ENCODE measurements at places on chromosomes 7 and 10.

DNA sequence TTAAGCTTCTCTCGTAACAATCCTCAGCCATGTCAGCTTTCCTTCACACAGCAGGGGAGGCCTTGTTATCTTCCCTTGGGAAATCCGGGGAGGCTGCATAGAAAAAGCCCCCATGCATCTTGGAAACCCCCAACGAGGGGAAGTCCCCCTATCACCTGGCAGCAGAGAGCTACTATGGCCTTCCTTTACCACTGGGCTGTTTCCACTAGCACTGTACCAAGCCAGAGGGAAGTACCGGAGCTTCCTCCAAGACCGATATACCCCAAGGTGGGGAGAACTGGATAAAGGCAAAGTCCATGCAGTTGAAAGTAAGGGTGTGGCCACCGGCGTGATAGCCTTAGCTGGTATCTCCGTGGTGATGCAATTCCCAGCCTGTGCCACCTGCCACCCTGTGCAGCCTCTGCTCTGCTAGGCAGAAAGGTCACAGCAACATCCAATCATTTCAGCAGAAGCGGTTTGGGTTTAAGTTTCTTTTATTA lies 4.4 kb upstream of the CLIP2 start:
- DNase-seq = no peak

GRCh38 chr10:63637901-63638327 lies 116.7 kb downstream of the REEP3 start:
- DNase-seq = no peak

DNA sequence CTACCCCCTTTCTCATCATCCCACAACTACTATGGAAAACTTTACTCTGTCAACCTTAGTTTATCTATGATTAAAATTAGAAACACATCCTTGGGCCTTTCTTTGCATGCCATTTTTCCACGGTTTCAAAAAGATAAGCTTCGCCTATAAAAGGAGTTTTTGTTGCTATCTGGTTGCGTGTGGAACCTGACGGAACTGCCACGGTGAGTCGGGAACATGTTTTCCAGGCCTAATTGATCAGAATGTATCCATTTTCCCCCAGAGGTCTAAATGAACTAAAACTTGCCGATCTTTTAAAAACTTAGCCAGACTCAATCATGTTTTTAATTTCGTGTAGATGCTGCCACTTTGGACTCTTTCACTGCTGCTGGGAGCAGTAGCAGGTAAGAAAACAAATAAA lies at the start of gene PNLIP:
Gene PNLIP (plus strand): TSS at position 176 of the 400 bp plus-strand sequence. CDS start 162 bp downstream, at position 338.
- no peak for DNase-seq

- no peak for DNase-seq
Observed at GRCh38 chr7:20152511-20152910, 64.7 kb downstream of the MACC1 start.

DNA sequence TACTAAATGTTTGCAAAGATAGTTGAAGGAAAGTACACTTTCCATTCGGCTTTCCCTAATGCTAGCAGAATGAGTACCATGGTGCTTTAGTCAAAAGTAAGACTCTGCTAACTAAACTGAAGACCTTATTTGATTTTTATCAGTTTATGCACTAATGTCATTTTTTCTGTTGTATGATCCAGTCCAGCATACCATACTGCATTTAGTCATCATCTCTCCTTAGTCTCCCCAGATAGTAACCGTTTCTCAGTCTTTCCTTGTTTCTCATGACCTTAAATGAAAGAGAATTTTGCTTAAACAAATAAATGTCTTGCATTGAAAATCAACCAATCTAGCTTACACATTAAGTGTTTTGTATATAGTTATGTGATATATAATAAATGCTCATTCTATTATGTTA lies 529.5 kb upstream of the SEMA3D start:
- DNase-seq = no peak

GRCh38 chr7:3239291-3239691 lies 61.8 kb upstream of the SDK1 start:
- DNase-seq = no peak
